ENCODE measurements at places on chromosomes 13 and 19. TPM values are rescaled to one million over a fixed set of nuclear protein-coding genes. Genes with fewer than 3 reads are reported as not detected.

The SSC5D gene
- total RNA-seq, result 1.5 TPM

- H3K4me3 ChIP-seq, result no peak overlapping the region
- H3K36me3 ChIP-seq, result no peaks in the 10 kb centered on the region
- H3K27ac ChIP-seq, result no peak overlapping the region
These were observed 32.9 kb downstream of the NAXD start for GRCh38 chr13:110648146-110648819.

The MBD3L3 gene
- not detected for total RNA-seq

- H3K4me1 ChIP-seq, result peaks cover 15% of the 10 kb centered on the region
- no peak overlapping the region for H3K27ac ChIP-seq
- no peak for DNase-seq
- no peak overlapping the region for H3K4me3 ChIP-seq
- no peaks in the 10 kb centered on the region for H3K27me3 ChIP-seq
These were observed 41.0 kb upstream of the SOX21 start for GRCh38 chr13:94753327-94753726.

- no peak overlapping the region for H3K27ac ChIP-seq
- H3K4me3 ChIP-seq, result no peak overlapping the region
- H3K4me1 ChIP-seq, result peaks cover 27% of the 10 kb centered on the region
- DNase-seq, result no peak
These were observed 451.7 kb downstream of the EFNB2 start for GRCh38 chr13:106083620-106084350.

GRCh38 chr13:107807306-107808073, 407.8 kb downstream of the LIG4 start:
- no peak for DNase-seq
- no peaks in the 10 kb centered on the region for H3K4me1 ChIP-seq
- no peak overlapping the region for H3K4me3 ChIP-seq
- H3K36me3 ChIP-seq, result no peaks in the 10 kb centered on the region

- no peak overlapping the region for H3K27ac ChIP-seq
- H3K27me3 ChIP-seq, result peaks cover 21% of the 10 kb centered on the region
- H3K4me1 ChIP-seq, result peaks cover 4% of the 10 kb centered on the region
- no peak overlapping the region for H3K4me3 ChIP-seq
These were observed 4.3 kb downstream of the F2RL3 start for GRCh38 chr19:16892868-16893685.

DNA sequence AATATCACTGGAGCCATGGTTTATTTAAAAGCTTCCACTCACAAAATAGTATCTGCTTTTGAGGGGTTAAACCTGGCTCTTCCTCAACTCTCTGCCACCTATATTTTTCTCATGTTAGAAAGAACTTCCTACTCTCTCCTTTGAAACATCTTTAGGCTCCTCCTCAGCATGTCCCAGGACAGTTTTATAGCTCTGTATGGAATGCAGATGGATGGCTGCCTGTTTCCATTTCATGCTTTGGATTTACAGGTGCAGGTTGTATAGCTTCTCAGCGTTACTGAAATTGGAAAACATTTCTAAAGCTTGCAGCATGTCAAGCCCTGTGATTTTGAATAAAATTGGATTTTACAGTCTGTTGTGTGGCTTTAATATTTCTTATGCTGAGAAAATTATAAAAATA, 314.0 kb downstream of the NDFIP2 start:
- no peaks in the 10 kb centered on the region for H3K27me3 ChIP-seq
- no peak for DNase-seq
- peaks cover 38% of the 10 kb centered on the region for H3K4me1 ChIP-seq
- no peak overlapping the region for H3K27ac ChIP-seq
- peaks cover 8% of the 10 kb centered on the region for H3K36me3 ChIP-seq

DNA sequence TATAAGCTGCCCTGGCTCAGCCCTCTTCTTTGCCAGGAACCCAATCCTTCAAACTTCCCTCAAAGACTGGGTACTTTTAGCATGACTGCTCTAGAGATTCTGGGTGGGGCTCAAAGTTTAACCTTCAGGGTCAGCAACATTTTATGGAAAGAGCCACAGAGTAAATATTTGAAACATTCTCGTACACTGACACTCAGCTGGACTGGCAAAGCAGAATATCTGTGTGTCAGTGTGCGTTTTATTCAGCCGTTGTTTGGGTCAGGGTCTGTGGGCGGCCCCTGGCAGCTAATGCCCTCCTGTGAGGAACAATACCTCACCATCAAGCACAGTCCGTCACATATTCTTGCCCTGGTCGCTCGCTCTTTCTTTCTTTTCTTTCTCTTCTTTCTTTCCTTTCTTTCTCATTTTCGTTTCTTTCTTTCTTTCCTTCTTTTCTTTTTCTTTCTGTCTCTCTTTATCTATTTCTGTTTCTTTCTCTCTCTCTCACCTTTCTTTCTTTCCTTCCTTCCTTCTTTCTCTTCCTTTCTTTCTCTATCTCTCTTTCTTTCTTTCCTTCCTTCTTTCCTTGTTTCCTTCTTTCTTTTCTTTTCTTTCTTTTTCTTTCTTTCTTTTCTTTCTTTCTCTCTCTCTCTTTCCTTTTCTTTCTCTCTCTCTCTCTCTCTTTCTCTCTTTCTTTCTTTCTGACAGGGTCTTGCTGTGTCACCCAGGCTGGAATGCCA, 10.7 kb downstream of the DPRX start:
- H3K4me3 ChIP-seq, result no peak overlapping the region
- peaks cover 9% of the 10 kb centered on the region for H3K4me1 ChIP-seq
- H3K27ac ChIP-seq, result no peak overlapping the region
- H3K36me3 ChIP-seq, result no peaks in the 10 kb centered on the region
- no peaks in the 10 kb centered on the region for H3K27me3 ChIP-seq

Measured in neural crest cell (in vitro differentiated cells).